ENCODE measurements at places on chromosomes 16 and 17.

DNA sequence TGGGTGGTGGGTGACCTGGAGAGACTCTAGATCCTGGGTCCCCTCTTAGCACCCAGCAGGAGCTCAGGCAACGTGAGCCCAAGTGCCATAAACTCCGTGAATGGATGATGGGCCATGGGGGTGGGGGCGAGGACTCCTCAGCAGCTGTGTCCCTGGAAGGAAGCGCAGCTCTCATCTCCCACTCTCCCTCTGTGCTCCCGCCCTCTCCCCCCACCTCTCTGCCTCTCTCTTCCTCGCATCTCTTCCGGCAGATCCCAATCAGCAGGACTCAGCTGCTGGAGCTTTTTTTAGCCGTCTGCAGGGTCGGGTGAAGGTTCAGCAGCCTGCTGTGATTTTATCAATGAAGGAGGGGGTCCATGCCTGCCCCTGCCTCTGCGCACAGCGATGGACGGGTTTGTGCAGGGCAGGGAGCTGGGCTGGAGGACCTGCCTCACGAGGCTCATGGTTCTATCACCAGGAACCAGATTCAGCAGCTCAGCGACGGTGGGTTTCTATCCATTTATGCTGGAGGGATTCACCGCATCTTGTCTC, 8.3 kb downstream of the CCR7 start:
- DNase-seq = no peak

DNA sequence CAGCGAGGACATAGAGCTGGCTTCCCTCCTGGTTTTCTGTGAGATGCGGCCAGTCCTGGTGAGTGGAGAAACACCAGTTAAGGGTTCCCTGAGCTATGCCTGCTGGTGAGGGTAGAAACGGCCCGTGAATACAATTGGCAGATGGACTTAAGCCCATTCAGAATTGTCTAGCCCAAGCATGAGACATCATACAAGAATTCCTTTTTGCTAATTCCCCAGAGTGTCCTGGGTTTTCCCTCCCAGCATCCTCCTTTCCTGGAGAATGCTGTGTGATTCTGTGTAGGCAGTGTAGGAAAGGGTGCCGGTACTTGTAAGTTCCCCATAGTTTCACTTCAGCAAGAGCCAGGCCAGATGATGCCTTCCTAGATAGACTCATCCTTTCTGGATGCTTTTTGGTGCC, 65.1 kb downstream of the SDR42E1 start:
- no peak for DNase-seq

DNA sequence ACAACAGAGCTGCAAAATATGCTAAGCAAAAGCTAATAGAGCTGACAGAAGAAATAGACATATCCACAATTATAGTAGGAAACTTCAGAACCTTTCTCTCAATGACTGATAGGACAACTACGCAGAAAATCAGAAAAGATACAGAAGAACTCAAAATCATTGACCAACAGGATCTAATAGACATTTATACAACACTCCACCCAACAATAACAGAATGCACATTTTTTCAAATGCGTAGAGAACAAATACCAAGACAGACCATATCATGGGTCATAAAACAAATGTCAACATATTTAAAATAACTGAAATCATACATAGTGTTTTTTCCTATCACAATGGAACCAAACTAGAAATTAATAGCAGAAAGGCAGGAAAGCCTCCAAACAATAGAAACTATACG, 237.4 kb downstream of the C16orf78 start:
- no peak for DNase-seq

GRCh38 chr17:4354862-4355514, 11.5 kb downstream of the UBE2G1 start:
- no peak for DNase-seq

- DNase-seq = no peak
Measured at GRCh38 chr16:81784072-81784795, 5.1 kb downstream of the PLCG2 start.
